ENCODE measurements at places on chromosomes 2 and 18. TPM values are rescaled to one million over a fixed set of nuclear protein-coding genes. Genes with fewer than 3 reads are reported as not detected.

DNA sequence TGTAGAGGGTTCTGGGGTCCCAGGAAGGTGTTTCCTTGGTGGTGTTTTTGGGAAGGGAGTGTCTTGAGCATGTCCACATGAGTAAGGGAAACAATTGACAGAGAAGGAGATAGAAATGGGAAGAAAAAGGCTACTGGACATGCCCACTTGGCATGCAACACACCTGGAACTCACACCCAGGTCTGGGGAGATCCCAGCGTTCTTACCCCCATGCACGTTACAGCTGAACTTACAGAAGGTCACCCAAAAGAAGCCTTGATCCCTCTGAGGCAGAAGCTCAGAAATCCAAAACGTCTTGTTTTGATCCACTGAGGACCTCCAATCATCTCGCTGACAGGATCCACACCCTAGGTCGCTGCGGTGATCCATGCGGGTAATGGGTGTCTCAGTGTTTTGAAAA, 142.0 kb downstream of the ZNF516 start:
- no peak for DNase-seq

GRCh38 chr2:47903781-47904490, 2.4 kb downstream of the FBXO11 start:
- DNase-seq = no peak

DNA sequence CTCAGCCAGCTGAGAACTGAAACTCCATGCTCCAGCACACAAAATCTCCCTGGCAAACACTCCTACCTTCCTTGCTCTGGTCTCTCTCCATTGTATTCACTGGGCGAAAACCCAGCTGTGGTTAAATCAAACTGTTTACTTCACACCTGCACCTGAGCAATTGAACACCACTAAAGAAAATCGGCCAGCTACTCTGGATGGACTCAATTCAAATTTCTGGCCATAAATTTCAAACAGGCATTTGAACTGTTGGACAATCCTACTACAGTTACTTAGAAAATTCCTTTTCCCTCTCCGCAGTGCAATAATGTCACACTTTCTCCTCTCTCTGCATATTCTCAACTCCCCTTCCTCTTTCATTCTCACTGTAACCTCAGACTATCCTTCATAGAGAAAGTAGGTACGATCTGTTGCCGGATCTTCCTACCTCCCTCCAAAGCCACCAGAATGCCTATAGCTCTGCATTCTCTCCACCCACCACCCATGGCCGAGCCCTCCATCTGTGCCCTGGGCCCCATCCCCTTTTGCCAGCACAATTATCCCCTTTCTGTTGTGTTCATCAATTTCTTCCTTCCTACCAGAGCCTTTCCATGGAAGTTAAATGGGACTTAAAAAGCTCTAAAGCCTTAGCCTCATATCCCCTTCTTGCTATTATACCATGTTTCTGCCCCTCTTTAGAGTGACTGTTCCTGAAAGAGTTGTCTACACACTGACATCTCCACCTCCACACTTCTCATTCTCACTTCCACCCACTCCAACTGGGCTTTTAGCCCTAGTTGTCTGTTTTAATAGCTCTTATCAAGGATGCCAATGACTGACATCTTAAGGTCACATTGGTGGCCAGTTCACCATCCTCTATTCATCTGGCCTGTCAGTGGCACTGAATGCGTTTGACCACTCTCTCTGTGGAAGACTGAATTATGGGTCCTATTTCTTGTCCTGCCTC, 127.5 kb upstream of the SLC1A4 start:
- no peak for DNase-seq

- no peak for DNase-seq
Measured at GRCh38 chr2:46964835-46965560, 49.4 kb upstream of the MCFD2 start.

Gene ERFE
- total RNA-seq = 2.1 TPM

Gene ABCA12
- 0.02 TPM for total RNA-seq

GRCh38 chr18:35938158-35938557, 34.3 kb upstream of the RMP24 start:
- no peak for DNase-seq

Gene DUSP2
- total RNA-seq = 13.5 TPM

DNA sequence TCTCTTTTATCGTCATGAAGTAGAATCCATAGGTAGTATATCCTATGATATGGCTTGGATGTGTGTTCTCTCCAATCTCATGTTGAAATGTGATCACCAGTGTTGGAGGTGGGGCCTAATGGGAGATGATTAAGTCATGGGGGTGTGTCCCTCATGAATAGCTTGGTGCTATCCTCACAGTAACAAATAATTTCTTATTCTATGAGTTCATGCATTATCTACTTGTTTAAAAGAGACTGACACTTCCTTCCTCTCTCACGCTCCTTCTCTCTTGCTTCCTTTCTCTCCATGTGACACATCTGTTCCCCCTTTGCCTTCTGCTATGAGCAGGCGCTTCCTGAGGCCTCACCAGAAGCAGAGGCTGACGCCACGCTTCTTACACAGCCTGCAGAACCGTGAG, 165.6 kb downstream of the MREG start:
- DNase-seq = no peak

- DNase-seq = no peak
Measured at GRCh38 chr2:28801726-28802125, 8.9 kb upstream of the SPDYA start.

- DNase-seq = no peak
Measured at GRCh38 chr2:63590626-63591408, 2.1 kb downstream of the MDH1 start.

Gene LTBP1
- total RNA-seq = 28.5 TPM

Gene L3MBTL4
- 2.0 TPM for total RNA-seq

GRCh38 chr2:236760246-236760645, 190.6 kb downstream of the ACKR3 start:
- DNase-seq = no peak

Gene GALNT14
- total RNA-seq = 2.7 TPM

Gene PLGLB1
- 1.2 TPM for total RNA-seq

- no peak for DNase-seq
Measured at GRCh38 chr2:235419996-235420395, 73.8 kb upstream of the AGAP1 start.

DNA sequence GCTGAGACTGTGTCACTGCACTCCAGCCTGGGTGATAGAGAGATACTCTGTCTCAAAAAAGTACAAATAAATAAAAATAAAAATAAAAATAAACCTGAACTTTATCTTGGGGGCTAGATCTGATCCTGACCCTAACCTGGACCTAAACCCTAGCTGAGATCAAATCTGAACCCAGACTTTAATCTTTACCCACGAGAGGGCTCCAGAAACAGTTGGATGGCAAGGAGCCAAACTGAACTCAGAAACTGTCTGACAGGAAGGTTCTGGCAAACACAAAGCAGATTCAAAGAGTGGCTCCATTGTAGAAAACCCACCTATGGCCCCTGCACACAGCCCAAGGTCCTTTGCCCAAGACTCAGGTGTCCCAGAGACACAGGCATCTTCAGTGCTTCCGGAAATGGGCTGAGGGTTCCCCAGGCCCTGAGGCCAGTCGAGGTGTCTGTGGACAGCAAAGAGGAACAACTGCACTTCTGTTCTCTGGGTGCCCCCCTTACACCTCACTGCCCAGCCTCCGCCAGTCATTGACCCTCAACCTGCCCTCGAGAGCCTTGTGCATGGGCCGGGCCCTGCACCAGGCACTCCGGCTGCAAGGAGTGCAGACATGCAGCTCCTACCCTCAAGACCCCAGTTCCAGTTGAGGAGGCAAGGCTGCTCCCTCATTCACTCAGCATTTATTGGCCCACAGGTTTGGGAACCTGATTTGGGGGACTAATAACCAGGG, 95.2 kb downstream of the TFCP2L1 start:
- DNase-seq = peak; percentile 16

GRCh38 chr2:2831633-2832032, 500.6 kb upstream of the MYT1L start:
- peak; percentile 48 for DNase-seq

DNA sequence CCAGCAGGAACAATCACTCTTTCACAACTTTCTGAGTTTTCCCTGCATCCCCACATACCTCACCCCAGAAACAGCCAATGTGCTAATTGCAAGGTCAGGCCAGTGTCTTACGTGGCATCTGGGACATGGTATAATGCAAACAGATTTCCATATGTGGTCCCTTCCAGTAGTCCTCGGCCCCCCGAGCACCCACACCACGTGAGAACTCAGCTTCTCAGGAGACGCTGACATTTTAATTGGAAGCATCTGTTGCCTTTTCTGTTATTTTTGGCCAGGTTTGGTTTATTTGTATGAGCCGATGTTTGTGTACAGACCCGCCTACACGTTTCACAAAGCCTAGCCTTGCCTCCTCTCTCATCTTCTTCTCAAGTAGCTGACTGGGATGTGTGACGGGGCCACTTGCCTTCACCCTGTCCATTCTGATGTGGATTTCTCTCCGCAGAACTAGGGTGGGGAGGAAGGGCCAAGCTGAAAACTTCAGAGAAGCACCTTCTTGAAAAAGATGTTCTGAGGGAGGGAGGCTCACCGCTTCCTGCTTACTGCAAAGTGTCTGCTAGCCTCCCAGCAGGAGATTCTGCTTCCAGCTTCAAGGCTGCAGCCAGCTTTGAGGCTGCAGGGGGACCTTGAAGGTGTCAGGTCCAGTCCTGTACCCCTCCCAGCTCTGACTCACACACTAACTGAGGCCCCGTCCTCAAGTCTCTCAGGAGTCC, 109.6 kb upstream of the SLC14A2 start:
- DNase-seq = no peak

Data from H9 (cell line).